NCI-H524 (cell line): ENCODE measurements at places on chromosomes 1 and 21.

DNA sequence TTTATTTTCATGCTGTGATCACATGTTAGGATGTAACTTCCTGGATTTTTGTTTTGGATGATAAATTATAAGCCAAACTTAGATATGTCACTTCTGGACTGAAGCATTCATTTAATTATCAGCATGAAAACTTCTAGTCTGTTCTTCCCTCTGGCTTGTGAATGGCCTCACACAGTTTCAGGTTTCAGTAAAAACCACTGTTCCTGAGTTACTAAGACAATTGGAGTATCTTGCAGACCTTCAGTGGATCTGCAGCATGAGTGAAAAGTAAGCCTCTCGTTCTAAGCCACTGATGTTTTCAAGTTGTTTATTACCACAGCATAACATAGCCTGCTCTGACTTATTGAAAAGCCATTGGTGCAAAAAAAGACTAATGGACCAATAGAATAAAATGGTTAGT is 55.3 kb upstream of the RGS21 start:
- no peak for DNase-seq

- DNase-seq: no peak
Observed at GRCh38 chr1:3625151-3625907, 514 bp downstream of the TPRG1L start.

GRCh38 chr1:113846391-113847035 is 25.0 kb downstream of the PTPN22 start:
- DNase-seq: no peak

DNA sequence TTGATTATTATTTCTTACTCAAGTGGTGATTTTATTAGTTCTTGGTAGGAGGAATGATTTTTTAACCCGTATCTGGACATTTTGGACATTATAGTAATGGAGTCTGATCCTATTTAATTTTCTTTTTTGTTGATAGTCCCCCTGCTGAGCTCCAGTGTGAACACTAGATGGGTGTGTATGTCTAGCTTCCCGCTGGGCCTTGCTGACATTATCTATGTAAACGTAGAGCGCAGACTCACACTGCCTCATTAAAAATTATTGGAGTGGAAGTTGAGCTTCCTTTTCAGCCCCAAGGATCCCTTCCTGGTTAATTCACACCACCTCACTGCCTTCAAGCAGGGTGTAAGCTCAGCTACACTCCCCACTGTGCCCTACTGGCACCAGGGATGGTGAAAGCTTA is 467.6 kb upstream of the PKN2 start:
- DNase-seq: no peak

- DNase-seq: no peak
Observed at GRCh38 chr1:228120857-228121489, 11.9 kb upstream of the MRPL55 start.

DNA sequence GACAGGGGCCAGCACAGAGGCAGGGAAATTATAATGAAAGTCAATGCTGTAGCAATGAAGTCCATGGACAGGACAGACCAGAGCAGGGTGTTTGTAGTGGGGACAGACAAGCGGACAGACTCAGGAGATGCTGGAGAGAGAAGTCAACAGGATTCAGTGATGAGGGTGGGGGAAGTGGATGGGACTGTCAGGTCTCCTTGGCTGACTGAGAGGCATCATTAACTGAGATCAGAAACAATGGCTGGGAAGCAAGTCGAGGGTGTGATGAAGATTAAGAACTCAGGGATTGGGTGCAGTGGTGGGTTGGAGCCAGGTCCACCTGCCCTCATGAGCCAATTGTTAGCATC is 25.5 kb downstream of the CD58 start:
- no peak for DNase-seq

- no peak for DNase-seq
Observed at GRCh38 chr21:34960687-34961086, 88.4 kb downstream of the RUNX1 start.

DNA sequence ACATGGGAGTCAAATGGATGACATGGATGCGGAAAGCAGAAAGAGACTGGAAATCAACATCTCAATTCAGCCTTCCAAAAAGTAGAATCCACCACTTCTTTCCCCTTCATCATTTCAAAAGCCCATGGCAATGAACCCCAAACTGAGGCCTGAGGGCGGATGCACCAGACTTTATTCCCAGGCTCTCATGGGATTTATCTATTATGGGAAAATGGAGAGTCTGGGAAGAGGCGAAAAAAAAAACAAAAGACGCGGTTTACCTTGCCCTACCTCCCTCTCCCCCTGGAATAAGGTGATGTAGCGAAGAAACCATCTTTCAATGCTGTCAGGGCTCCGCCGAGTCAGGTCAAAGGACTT is 624 bp downstream of the KIFAP3 start:
- no peak for DNase-seq

- peak; percentile 56 for DNase-seq
Observed at GRCh38 chr1:110185181-110185580, 24.9 kb upstream of the KCNC4 start.

GRCh38 chr21:40688106-40688864 is 158.7 kb downstream of the DSCAM start:
- no peak for DNase-seq

- DNase-seq: no peak
Observed at GRCh38 chr21:31490443-31490842, 146.4 kb upstream of the TIAM1 start.

DNA sequence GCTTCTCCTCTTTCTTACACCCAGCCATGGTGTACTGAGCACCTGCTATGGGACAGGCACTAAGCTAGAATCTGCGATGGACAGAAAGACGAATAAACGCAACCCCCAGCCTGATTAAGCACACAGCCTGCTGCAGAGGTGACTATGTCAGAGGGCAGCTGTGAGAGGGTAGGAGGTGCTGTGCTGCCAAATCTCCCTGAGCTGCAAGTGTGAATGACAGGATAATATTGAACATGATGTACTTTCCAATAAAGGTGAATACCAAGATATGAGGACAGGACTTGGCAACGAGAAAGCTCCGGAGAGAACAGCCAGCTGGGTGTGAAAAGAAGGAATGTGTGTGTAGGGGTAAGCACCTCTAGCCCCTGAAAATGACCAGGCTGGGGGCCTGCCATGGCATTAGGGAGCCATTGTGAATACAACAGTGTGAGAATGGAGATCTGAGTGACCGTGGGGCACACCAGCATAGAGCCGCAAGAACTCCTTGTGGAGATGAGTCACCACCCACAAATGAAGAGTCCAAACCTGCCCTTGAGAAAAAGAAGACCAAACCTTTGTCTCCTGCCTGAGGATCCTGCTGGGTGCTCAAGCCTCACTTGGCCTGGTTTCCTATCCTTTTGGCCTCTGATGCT is 83.0 kb upstream of the ATF3 start:
- DNase-seq: no peak

- no peak for DNase-seq
Observed at GRCh38 chr1:169025412-169025811, 81.1 kb upstream of the ATP1B1 start.

DNA sequence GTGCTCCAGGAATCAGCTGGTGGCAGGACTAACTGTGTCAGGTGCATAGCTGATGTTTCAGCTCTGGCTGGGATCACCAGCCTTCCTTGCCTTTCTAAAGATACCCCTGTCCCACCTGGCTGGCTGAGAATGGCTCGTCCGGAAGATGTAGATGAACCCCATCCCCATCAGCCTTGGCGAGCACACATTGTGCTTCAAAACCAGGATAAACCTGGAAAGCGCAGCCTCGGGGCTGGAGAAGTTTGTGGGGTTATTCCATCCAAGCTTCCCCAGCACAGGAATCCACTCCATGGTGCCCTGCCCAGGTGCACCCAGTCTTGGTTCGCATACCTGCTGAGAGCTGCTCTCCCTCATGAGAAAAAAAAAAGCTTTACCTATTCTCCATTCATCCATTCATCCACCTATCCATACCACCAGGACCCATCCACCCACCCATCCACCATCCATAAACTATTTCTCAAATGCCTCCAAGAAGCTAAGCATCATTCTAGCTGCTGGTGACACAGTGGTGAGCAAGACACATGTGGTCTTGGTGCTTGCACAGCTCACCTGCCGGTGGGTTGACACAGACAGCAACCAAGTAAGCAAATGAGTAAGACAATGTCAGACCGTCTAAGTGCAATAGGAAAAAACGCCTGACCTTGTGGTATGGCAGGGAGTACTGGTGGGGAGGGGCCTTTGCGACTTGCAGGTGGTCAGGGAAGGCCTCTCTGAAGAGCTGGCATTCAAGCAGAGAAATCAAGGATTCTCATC is 94.0 kb downstream of the DMRTB1 start:
- DNase-seq: no peak

- no peak for DNase-seq
Observed at GRCh38 chr1:40435876-40436275, 14.4 kb upstream of the ZFP69B start.

DNA sequence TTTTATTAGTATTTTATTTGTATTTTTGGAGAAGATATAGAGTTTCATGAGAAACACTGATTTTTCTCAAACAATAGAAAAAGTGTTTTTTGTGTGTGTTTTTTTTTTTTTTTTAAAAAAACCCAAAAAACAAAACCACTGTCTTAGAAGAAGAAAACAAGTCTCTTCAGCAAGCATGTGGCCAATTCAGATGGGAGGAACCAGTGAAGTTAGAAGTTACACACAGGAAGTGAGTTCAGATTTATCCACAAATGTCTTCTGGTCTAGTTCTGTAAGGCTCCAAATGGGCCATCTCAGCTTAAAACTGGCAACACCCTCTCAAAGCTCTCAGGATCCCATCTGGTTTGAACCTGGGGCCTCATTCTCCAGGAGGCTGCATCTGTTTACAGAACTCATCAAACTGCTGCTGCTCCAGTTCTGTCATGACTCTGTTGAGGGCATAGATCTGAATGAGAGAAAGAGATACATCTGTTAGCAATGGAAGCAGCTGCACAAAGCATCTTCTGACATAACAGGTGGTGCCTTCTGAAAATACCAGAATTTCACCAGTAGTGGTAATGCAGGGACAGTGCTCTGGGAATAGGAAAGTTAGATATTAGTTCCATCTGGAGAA is 9.8 kb upstream of the ERMAP start:
- peak; percentile 93 for DNase-seq

DNA sequence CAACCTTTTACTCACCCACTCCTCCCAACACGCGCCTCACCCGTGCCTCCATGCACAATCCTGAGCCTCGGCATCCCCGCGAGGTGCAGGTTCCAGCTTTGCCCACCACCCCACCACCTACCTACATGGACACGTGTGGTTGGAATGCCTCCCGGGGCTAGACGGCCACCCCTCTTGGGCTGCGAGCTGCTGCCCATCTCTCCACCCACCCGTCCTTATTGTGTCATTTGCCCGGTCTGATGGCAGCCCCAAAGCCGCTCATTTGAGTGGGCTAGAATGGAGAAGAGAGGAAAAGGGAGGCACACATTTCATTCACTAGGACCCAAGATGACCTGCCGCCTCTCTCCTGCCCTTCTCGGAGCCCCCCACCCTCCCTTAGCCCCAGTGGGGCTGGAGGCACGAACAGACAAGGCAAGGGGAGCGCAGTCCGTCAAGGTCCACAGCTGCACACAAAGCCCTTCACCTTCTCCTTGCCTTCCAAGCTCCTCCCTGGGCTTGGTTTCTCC is 785 bp downstream of the ZNF697 start:
- no peak for DNase-seq

- no peak for DNase-seq
Observed at GRCh38 chr1:206839006-206839560, 26.3 kb upstream of the IL20 start.

DNA sequence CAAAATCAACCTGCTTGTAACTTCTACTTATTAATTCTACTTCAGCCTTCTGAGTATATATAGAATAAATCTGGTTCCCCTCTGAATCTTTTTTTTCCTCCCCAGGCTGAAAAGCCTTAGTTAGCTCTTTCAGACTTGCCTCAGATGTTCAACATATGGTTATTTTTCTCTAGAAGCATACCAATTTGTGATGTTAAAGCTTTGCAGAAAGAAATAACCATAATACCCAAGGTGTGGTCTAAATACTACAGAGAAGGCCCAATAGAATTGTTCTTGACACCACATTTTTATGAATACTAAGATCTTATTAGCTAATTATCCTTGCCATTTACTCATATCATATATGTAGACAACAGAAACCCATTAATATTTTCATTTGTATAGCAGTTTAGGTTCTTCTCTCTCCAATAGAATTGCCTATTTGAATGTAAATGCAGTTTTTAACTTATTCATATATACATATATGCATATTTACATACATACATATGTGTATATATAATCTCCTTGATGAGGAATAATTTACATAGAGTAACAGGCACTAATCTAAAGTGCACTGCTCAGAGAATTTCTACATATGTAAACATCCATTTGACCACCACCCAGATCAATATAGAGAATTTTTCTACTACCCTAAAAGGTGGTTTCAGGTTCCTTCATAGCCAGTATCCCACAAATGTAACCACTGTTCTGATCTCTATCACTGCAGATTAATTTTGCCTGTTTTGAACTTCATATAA is 175.2 kb upstream of the IVNS1ABP start:
- no peak for DNase-seq

GRCh38 chr1:177710696-177711620 is 258.9 kb downstream of the SEC16B start:
- DNase-seq: no peak

- DNase-seq: peak; percentile 63
Observed at GRCh38 chr1:36934061-36934460, 100.3 kb downstream of the GRIK3 start.

GRCh38 chr1:60130703-60131102 is 57.1 kb upstream of the C1orf87 start:
- no peak for DNase-seq

GRCh38 chr21:42093991-42094421 is 22.9 kb downstream of the UMODL1 start:
- no peak for DNase-seq

DNA sequence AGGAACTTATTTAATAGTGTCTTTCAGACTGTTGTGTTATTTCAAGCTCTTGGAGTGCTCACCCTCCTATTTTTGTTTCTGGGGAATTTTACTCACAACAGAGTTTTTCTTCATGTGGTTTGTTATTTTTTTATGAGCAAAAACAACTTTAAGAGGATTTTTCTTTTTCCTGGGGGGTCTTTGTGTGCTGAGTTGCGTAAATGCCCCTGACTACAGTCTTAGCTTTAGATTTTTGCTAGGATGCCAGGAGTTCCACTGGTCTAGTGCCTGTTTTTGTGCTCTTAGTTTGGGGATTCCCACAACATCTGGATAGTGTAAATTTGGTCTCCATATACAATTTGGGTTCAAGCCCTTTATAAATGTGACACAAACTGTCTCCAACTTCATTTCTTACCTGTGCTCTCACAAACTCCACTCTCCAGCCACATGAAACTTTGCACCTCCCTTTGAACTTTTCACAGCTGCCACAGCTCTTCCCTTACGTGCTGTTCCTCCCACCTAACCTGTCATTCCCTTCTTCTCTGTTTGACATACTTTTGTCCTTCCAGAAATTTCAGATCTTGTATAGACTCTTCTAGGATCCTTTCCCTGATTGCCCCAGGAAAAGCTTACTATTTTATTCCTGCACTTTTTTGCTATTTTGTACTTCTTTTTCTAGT is 180.2 kb downstream of the CRB1 start:
- no peak for DNase-seq

DNA sequence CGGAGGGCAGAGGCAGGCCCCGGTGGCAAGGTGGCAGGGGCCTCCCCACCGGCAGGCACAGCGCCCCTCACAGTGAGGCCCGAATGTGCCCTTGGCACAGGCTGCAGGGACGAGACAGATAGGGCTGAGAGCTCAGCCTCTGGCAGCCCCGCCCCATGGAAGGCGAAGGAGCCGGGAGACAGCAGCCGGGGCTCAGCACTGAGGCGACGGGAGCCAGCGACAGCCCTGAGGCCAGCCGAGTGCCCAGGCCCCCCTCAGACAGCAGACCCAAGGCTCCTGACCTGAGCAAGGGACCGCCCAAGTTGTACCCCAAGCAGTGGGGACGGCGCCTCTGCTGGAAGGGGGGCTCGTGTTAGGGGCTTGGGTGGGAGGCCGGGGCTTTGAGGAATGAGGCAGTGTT is 43.1 kb downstream of the ARHGEF16 start:
- no peak for DNase-seq
